Suppressor macrophage treated with lipopolysaccharide for 4 hours (primary cell): ENCODE measurements at places on chromosomes 11 and 22.

- DNase-seq, result peak; percentile 99
Observed at GRCh38 chr11:77820565-77821348, at the start of the genes AAMDC and RSF1. AAMDC (plus strand) TSS chr11:77821144; CDS start chr11:77842497, 21,353 bp downstream. RSF1 (minus strand) TSS chr11:77820722; CDS start chr11:77820714, 8 bp downstream.

DNA sequence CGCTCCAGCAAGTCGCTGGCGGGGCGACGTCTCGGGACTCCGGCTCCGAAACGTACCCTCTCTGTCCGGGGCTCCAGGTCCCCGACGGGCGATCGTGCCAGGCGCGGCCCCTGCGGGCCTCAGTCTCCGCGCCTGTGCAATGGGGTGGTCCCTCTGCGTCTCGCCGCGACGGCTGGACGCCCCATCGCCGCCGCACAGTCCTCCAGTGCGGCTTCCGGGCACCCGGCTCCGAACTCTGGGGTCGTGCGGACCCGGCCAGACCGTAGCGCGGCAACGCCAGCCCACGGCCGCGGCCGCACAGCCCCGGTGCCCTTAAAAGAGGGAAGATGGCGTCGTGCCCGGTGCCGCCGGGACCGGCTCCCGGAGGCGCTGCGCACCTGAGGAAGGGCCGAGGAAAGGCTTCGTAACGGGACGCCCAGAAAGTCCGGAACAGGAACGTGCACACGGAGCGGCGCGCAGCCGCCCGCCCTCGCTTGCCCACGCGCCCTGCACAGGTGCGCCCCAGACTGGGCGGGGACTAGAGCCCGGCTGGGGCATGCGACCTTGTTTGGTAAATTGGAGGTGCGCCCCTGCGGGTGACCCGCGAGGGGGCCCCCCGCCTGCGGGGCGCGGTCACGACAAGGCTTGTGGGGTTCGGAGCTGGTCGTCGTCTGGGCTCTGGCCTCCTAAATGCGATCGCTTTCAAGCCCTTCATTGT lies 525 bp downstream of the BIK start:
- no peak for DNase-seq

- DNase-seq, result no peak
Observed at GRCh38 chr11:35260342-35260985, 121.5 kb downstream of the CD44 start.

DNA sequence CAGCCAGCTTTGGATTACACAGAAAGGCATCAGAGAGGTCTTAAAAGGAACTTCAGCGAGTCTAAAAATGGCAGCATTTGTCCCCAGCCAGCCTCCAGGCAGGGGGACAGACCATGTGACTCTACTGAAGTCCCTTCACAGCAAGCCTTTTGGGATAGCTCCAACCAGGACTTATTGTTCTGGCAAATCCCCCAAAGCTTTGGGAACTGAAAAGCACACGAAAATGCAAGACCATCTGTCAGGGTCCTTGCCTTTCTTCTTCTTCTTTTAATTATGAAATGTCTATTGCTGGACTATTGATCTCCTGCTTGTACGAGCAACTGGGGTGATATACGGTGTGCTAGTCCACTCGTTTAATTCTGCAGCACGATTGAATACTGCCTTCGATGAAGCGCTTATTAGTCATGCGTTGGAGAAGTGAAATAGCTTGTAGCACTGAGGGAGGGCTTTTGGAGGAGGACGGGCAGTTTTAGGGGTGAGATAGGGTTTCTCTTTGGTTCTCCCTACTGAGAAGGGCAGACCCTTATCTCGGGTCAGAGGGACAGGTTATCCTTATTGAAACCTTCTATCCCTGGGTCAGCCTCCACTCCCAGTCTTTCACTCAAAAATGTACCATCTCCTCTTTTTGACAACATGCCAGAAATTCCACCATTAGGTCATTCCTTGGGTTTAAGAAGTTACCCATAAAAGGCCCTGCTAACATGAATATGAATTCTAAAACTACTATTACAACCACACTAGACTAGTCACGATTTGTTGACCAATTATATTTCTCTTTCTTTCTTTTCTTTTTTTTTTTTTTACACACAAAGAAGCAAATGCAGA lies 416.4 kb downstream of the MIAT start:
- DNase-seq, result no peak

- peak; percentile 2 for DNase-seq
Observed at GRCh38 chr11:131868629-131869507, 498.5 kb downstream of the NTM start.

GRCh38 chr22:46947516-46948257 lies 185.2 kb downstream of the TBC1D22A start:
- no peak for DNase-seq

DNA sequence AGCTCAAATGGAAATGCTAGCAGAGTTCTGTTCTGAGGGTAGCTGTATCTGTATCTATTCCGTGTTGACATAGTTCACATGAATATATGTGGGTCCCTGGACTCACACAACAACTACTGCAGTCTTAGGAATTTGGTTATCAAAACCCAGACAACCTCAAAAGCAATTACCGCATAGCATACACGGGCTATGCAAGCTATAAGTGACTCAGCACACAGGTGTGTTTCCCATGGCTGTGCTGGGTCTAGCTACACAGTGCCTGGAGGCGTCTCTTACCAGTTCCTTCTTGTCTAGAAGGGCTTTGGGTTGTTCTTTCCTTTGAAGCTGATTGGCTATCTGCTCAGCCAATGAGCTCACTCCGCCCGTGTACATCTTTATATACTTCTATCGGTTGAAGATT lies 98.2 kb upstream of the BID start:
- no peak for DNase-seq

DNA sequence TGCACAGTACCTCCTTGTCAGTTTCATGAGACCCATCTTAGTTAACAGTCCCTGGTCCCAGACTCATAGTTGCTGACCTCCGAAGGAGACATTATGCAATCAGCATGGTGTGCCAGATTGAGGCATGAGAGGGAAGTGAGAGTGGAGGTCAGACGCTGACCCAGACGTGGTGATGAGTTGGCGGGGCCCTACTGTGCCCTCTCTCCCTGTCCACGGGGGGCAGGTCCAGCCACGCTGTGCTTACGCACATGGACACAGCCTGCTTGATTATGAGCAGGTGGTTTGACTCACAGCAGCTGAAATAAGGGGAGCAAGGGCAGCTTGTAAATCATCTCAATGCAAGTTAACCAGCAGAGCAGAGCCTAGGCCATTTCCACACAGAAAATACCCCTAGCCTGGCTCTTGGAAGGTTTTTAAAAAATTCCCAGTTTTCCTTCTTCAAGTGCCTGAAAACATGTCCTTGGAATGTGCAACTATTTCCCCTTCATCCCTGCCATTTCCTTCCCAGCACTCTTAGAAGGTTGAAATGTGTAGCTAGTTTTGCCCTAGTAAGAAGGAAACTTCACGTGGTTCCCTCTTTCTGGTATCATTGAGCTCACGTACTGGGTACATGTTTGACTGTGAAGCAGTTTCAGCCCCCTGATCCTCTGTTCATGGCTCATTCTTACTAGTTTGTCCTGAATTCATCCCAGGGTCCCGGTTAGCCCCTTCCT lies 122.6 kb upstream of the SORL1-AS1 start:
- DNase-seq, result peak; percentile 98

GRCh38 chr11:5225480-5225871 lies 1.4 kb downstream of the HBB start:
- DNase-seq, result no peak

- DNase-seq, result peak; percentile 91
Observed at GRCh38 chr11:59556115-59556916, 45.0 kb downstream of the OR4D9 start.

GRCh38 chr11:27735281-27735680 lies 35.0 kb upstream of the BDNF start:
- no peak for DNase-seq

DNA sequence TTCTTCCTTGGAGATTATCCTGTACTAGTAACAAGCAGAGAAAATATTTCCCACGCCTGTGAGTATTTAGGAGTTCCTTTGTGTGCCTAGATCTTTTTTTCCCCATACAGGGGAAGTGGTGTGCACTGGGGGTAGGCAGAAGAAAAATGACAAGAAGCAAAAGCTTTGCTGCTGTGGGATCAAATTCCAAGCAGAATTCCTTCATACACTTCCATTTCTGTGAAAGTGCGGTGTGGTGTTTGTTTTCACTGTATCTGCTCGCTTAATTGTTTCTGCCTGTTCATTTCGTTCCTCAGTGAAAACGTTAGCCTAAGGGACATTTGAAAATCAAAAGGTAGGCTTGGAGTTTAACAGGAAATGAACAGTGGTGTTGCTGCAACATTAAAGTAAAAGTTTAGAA lies 47.9 kb downstream of the BLID start:
- DNase-seq, result no peak

GRCh38 chr11:34977089-34977912 lies 60.9 kb downstream of the PDHX start:
- DNase-seq, result no peak

DNA sequence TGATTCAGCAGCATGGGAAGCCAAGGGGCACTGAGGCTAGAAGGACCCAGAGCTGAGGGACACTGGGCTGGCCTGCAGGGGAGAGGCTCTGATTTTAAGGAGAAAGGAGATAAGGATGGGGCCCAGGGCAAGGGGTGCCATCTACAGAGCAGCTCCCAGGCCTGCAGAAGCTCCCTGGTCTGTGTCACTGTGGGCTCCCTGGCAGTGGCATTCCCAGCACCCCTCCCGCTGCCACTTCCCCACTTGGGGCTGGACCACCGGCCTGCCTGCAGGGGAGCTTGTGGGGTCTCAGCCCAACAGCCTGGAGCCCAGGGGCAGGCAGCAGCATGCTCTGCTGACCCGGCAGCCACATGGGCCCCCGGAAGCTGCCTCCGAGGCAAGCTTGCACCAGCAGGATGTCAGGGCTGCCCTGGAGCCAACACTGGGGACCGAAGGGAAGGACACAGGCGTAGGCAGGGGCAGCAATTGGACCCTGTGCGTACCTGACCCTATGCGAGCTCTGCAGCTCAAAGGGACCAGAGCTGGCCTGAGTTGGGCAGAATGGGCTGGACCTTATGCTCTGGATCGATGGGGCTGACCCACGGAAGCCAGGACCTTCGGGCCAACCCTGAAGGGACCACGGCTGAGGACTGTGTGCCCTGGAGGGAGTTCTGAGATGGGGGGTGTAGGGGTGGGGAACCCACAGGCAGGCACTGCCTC lies 35.4 kb upstream of the WNT7B start:
- DNase-seq, result no peak

DNA sequence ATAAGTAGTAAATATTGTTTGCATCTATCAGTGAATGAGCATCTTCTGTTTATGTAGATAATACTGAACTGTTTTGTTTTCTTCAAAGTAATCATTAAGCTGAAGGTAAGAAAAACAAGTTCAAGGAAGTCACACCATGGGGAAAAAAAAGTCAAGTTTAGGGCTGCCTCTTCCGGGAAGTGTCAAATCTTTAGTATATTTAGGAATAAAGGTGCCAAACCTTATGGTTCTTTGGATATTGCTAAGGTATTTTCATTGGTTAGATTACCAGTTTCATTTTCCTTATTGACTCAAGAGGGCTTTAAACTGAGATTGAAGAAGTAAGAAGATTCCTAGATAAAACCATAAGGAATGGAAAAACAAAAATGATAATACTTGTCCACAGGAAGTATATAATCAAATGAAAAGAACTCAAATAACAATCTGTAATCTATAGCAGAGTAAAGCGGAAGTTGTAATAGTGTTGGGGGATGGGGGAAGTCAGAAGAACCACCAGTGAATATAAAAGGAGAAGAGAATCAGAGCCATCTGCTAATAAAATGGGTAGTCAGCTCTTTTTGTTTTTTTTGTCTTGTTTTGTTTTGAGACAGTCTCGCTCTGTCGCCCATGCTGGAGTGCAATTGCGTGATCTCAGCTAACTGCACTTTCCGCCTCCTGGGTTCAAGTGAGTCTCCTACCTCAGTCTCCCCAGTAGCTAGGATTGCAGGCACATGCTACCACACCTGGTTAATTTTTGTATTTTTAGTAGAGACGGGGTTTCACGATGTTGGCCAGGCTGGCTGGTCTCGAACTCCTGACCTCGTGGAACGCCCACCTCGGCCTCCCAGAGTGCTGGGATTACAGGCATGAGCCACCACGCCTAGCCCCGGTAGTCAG lies 2.3 kb downstream of the ATM start:
- peak; percentile 65 for DNase-seq
